ENCODE measurements at places on chromosomes 1 and 21.

GRCh38 chr1:99646868-99647267 lies 955 bp downstream of the PALMD start:
- DNase-seq, result no peak

DNA sequence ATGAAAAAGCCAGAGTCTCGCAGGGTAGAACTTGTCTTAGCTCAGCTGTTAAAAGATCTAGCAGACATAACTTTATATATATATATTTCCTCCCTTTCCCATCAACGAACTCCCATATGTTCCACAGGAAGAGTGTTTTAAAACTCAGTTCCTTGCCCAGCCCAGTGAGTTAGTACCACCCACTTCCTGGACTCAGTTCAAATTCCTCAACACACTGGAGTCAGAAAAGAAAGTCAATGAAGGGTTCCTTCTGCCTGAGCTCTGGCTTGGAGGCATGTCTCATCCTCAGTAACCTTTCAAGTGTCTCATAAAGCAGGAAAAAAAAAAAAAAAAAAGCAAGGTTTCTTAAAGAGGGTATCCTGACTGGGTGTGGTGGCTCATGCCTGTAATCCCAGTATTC lies 15.6 kb downstream of the TPM3 start:
- DNase-seq, result no peak

GRCh38 chr1:79037085-79037484 lies 30.6 kb upstream of the ADGRL4 start:
- no peak for DNase-seq

- no peak for DNase-seq
Measured at GRCh38 chr21:40851749-40852148, 4.8 kb upstream of the DSCAM start.

DNA sequence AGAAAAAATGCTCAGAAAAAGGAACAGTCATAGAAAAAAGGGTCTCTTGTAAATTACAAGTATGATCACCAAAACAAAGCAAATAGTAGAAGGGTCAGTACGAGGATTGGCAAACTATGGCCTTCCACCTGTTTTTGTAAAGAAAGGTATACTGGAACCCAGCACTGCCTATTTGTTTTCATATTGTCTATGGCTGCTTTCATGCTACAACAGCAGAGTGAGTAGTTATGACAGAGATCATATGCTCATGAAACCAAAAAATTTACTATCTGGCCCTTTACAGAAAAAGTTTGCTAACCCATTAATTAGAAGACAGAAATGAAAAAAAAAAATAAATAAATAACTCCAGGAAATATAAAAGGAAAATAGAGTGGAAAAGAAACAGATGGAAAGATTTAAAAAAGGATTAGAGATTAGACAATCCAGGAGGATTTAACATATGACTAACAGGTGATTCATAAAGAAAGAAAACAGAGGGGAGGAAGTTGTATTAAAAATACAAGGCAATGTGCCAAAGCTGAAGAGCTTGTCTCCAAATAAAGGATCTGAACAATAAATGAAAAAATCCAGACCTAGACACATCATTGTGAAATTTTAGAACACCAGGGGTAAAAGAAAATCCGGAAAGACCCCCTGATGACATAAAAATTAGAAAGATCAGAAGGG lies 108.5 kb upstream of the SERTAD4 start:
- DNase-seq, result no peak

DNA sequence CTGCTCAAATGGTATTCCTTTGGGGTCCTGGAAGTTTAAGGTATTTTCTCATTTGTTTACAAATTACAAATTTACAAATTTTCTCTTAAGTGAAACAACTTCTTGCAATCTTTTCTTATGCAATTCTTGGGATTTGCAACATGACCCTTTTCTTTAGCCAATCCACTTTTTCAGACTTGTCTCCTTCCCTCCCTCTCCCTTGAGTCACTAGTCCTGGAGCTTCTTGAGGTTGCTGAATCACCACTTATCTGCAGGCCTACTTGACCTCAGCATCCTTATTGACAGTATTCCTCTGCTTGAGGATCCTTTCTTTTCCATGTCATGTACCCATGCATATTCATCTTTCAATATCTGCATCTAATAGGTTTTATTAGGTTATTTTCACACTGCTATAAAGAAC lies 302.8 kb upstream of the ADAMTS5 start:
- no peak for DNase-seq

DNA sequence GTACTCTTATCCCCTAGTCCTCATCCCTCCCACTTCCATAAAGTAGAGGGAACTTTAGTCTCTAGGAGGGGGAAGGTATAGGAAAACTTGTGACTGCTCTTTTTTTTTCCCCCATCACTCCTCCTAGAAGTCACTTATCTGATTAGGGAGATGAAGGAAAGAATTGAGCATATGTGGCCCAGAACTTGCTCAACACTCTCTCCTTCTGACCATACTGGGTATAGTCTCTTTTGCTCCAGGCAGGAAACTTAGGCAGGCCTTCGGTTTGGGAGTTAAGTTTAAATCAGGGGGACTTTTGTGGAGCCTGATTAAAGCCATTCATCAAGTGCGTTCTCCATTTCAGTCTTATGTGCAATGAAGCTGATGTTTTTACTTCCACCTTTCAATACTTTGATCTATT lies 5.8 kb downstream of the UBE2U start:
- DNase-seq, result no peak

GRCh38 chr1:180598333-180598974 lies 33.4 kb upstream of the XPR1 start:
- DNase-seq, result no peak

GRCh38 chr1:36024847-36025246 lies 59.0 kb upstream of the TEKT2 start:
- DNase-seq, result no peak

- DNase-seq, result no peak
Measured at GRCh38 chr1:81681601-81682266, 119.0 kb upstream of the ADGRL2 start.

- no peak for DNase-seq
Measured at GRCh38 chr1:220706480-220706879, 16.3 kb downstream of the C1orf115 start.

DNA sequence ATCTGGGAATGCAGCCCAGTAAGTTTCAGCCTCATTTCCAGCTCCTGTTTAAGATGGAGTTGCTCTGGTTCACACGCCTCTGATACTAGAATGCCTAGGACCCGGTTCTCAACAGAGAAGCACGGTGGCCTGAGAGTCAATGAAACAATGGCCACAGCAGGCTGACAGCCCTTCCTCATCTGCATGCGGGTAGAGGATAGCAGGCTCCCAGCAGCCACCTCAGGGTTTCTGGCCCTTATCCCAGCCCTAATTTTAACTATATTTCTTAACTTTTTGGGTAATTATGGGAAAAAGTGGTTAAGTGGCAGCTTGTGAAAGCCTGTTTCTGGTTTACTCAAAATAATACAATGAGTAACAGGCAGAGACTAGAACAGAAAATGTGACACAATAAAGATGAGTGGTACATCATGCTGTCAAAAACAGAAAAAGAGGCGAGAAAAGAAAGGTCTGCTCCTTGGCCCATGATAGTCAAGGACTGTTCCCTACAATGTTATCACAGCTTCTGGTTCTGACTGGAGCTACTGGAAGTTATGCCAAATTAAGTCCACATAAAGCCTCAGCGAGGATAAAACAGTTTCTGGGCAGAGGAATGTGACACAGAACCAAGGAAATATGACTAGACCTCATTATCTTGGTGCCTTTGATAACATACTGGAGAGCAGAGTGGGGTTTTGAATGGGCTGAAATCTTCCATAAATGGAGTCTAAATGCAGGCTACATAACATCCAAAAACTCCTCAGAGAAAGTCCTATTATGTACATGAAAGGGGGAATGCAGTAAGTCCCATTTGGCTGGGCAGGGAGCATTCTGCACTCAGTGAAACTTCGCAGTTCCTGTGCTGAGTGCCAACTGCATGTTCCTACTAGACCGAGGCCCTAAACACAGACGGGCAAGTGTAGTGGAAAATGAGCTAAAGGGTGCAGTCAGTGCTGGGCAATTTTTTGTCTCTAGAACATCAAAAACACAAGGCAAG lies 92.1 kb downstream of the NIBAN1 start:
- no peak for DNase-seq

Measured in NCI-H748 treated with DMSO at 0.1 percent for 48 hours (cell line).